NB4 (cell line): ENCODE measurements at places on chromosomes 4 and X.
A peak's percentile ranks its signal among the peaks of the same experiment; 100 is the strongest.

GRCh38 chr4:73917081-73917501 lies 47.9 kb downstream of the CXCL1 start:
- peak; percentile 18 for DNase-seq

DNA sequence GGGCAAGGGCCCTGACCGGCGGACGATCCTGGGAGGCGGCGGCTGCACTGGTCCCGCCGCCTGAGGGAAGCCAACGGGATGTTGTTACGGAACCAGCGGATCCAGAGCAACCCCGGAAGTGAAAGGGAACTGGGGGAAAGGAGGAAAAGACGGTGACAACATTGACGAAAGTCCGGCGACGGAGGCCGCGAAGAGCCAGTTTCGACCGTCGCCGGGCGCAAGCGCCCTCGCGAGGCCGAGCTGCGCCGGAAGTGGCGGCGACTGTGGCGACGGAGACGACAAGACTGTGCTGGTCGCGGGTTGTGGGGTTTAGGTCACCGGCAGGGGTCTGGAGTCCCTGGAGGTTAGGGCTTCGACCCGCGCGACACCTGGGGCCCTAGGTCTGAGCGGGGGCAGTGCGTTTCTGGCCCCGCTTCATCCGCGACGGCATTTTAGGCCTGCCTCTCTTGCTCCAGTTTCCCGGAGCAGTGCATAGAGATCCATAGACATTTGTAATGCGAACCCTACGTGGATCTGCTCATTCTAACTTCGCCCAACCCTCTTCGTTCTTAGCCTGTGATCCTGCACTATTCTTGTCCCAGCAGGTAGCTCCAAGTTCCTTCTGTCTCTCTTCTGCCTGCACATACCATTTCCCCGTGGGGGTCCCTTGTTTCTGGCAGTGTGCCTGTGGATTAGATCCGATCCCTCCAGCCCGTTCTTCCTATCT lies at the start of gene BOD1L1:
BOD1L1 (minus strand) TSS at position 120 of the 706 bp plus-strand sequence. CDS start 138 bp downstream, outside the sequence.
- DNase-seq: peak; percentile 97

DNA sequence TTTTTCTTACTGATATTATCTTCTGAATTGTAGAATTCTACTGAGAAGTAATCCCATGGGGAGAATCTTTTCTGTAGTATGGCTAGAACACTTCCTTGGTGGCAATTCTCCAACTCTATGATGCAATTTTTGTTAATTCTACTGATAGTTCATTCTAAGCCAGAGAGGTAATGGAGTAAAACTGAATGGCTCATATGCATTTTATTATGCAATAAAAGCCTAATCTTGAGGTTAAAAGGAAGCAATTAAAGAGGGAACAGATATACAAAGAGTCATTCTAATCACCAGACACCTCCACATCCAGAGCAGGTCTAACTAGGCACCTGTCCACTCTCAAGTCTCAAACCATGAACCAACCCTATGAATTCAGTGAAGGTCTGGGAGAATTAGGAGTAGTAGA lies 9.7 kb downstream of the RAP2C start:
- DNase-seq: peak; percentile 58

DNA sequence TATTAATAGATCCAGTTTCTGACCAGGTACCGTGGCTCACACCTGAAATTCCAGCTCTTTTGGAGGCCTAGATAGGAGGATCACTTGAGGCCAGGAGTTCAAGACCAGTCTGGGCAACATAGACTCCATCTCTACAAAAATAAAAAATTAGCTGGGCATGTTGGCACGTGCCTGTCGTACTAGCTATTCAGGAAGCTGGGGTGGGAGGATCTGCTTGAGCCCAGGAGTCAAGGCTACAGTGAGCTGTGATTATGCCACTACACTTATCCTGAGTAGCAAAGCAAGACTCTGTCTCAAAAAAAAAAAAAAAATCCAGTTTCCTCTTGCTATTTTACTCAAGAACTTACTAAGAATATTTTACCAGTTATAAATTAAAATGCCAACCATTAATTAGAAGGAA lies 91.7 kb downstream of the SLC10A6 start:
- no peak for DNase-seq

- DNase-seq: no peak
Measured at GRCh38 chrX:29136904-29137303, 549.7 kb downstream of the IL1RAPL1 start.

DNA sequence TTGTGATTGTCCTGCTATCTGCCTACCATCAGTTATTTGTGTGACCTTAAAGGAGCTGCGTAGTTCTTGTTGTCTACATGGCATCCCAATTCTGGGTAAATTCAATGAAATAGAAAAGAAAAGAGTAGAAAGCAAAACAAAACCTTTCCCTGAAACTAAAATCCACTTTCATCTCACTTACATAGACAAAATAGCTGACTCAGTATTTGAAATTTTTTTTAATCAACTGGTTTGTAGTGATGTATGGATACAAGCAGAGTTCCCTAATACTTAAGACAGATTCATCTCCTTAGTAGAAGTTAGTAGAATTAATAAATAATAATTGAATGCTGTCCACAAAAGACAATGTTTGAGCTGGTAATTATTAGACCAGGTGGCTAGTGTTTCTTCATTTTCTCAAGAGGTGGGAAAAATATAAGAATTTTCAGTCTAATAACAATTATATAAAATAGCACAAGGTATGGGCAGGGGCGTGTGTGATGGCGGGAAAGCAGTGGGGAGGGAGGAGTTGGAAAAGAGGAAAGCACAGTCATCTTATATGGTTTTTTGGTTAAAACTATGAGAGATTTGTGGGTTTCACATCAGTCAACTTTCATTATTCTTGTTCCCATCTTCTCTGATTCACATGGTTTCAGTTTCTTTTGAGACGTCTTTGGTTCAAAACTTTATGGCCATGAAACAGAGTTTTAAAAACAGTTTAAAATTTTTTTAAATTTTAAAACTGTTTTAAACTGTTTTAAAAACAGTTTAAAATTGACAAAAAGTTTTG lies 275.2 kb downstream of the SPRY1 start:
- DNase-seq: no peak

GRCh38 chr4:122783301-122784215 lies 43.1 kb upstream of the FGF2 start:
- DNase-seq: no peak

- DNase-seq: peak; percentile 58
Measured at GRCh38 chr4:157978680-157979361, 194.0 kb downstream of the GASK1B start.

DNA sequence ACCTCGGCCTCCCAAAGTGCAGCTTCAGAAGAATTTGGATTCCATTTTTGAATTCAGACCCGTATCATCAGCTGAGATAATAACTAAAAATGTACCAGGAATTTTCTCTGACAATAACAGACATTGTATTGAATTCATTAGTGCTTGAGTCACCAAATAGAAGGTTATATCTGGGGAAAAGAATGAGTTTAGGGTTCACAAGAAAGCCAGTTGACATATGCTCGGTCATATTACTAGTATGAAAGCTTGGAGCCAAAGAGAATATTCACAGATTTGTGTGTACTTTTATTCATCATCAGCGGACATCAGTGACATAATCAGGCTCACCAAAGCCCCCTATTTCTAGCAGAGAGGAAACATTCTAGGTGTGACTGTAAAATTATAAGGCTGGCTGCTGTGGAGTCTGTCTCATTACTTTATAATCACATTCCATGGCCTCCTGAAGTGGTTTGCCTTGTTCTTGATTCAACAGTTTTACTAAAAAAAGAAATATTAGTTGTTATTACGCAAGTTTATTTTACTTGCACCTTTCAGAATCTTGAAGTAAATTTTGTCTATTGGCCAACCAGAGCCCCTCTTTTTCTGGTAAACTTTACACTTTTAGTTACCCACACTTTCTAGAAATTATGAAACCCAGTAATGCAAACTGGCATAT lies 14.6 kb upstream of the DCTD start:
- DNase-seq: no peak

GRCh38 chr4:56821381-56822243 lies at the start of gene SPINK2:
Gene SPINK2, minus strand, starts transcription at chr4:56821701. Its CDS starts 39 bp downstream, at chr4:56821662.
- DNase-seq: peak; percentile 44
